ENCODE measurements at places on chromosomes 13 and 19. TPM values are rescaled to one million over a fixed set of nuclear protein-coding genes. Genes with fewer than 3 reads are reported as not detected.
A peak's percentile ranks its signal among the peaks of the same experiment; 100 is the strongest.

CYP2F1 gene
- total RNA-seq: not detected

- no peak overlapping the region for H3K4me3 ChIP-seq
- no peaks in the 10 kb centered on the region for H3K4me1 ChIP-seq
- H3K27ac ChIP-seq: no peak overlapping the region
- DNase-seq: no peak
- H3K27me3 ChIP-seq: no peaks in the 10 kb centered on the region
- H3K36me3 ChIP-seq: no peaks in the 10 kb centered on the region
Measured at GRCh38 chr13:107574517-107575210, 640.7 kb downstream of the LIG4 start.

- H3K27ac ChIP-seq: no peak overlapping the region
- no peak overlapping the region for H3K4me3 ChIP-seq
- DNase-seq: no peak
- H3K36me3 ChIP-seq: no peaks in the 10 kb centered on the region
Measured at GRCh38 chr19:38047049-38047438, 140.0 kb downstream of the SIPA1L3 start.

FFAR1 gene
- total RNA-seq: not detected

NUDT19 gene
- 6.6 TPM for total RNA-seq

USHBP1 gene
- total RNA-seq: 4.6 TPM

FBXO46 gene
- 12.7 TPM for total RNA-seq

LRRC8E gene
- 0.60 TPM for total RNA-seq

- H3K4me3 ChIP-seq: no peak overlapping the region
- H3K27ac ChIP-seq: no peak overlapping the region
- no peak for DNase-seq
Measured at GRCh38 chr13:81577601-81578195, 1236.8 kb upstream of the SPRY2 start.

DNA sequence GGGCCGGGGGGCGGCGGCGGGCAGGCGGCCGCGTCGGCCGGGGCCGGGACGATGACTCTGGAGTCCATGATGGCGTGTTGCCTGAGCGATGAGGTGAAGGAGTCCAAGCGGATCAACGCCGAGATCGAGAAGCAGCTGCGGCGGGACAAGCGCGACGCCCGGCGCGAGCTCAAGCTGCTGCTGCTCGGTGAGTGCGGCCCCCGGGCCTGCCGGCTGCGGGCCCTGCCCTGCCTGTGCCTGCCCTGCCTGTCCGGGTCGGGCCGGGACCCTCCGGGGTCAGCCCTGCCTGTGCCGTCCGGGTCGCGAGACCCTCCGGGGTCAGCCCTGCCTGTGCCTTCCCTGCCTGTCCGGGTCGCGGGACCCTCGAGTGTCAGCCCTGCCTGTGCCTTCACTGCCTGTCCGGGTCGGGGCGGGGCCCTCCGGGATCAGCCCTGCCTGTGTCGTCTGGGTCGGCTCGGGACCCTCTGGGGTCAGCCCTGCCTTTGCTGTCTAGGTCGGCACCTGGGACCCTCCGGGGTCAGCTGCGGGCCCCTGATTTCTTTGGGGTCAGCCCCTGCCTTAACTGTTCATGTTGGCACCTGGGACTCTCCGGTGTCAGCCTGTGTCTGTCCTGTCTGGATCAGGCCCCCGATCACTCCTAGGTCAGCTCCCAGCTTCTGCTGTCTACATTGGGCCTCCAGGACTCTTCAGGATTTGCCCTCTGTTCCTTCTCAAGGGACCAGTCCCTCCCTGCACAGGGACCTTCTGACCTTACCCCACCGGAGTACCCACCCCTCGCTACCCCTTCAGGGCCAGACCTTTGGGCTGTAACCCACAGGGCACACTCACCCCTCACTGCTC, 659 bp downstream of the GNA11 start:
- no peaks in the 10 kb centered on the region for H3K36me3 ChIP-seq
- peak; percentile 80 for DNase-seq
- H3K27ac ChIP-seq: no peak overlapping the region
- peak overlapping the region; percentile 95 for H3K4me3 ChIP-seq

DNA sequence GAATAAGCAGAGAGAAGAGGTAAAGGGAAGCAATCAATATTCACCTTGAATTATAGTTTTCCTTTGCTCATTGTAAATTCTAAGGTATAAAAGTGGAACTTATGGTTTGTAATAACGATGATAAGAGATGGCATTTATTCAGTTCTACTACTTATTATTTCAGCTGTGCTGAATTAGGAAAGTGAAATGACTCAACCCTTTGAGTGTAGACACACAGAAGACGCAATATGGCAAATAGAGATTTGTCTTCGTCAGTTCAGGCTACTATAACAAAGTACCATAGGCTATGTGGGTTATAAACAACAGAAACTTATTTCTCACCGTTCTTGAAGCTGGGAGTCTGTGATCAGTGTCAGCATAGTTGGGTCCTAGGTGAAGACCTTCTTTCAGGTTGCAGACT, 713.0 kb upstream of the PCDH9 start:
- DNase-seq: no peak
- no peak overlapping the region for H3K4me3 ChIP-seq
- H3K4me1 ChIP-seq: no peaks in the 10 kb centered on the region
- H3K27me3 ChIP-seq: no peaks in the 10 kb centered on the region
- no peak overlapping the region for H3K27ac ChIP-seq

DNA sequence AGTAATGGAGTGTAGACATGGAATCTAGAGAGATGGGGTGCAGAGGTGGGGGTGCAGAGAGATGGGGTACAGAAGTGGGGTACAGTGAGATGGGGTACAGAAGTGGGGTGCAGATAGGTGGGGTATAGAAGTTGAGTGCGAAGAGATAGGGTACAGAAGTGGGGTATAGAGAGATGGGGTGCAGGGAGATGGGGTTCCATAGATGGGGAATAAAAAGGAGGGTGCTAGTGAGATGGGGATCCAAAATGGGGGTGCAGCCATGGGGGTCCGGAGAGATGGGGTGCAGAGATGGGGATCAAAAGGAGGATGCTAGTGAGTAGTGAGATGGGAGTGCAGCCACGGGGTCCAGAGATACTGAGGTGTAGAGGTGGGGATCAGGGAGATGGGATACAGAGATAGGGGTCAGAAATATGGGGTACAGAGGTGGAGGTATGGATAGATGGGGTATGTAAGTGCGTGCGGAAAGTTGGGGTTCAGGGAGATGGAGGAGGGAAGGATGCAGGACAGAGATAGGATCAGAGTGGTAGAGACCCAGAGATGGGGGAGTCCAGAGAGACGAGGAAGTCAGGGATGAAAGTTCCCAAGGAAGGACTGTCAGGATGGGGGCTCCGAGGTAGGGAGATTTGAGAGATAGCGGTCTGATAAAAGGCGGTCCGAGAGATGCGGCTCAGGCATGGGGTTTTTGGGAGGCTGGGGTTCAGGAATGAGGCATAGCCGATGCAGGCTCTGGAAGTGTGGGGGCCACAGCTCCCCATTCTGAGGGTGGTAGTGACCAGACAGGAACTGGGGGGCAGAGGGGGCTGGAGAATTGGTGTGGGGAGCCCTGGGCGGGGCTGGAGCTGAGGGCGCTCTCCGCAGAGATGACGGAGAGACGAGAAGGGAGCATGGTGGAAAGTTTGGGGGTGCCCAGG, 3.4 kb downstream of the PALM3 start:
- no peak overlapping the region for H3K4me3 ChIP-seq
- H3K4me1 ChIP-seq: no peaks in the 10 kb centered on the region
- no peak for DNase-seq

TGFB1 gene
- 97.5 TPM for total RNA-seq

DNA sequence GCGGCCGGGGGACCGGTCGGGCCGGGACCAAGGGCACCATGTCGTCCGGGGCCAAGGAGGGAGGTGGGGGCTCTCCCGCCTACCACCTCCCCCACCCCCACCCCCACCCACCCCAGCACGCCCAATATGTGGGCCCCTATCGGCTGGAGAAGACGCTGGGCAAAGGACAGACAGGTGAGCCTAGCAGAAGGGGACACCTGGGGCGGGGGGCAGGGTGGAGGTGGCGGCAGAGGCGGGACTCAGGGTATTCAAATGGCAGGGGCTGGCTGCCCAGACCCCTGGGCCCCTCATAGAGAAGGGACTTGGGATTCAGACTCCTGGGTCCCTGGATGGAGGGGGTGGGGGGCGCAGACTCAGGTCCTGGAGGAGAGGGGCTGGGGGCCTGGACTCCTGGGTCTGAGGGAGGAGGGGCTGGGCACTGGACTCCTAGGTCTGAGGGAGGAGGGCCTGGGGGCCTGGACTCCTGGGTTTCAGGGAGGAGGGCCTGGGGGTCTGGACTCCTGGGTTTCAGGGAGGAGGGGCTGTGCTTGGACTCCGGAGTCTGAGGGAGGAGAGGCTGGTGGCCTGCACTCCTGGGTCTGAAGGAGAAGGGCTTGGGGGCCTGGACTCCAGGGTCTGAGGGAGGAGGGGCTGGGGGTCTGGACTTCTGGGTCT, 735 bp downstream of the BRSK1 start:
- no peaks in the 10 kb centered on the region for H3K27me3 ChIP-seq
- H3K4me1 ChIP-seq: no peaks in the 10 kb centered on the region
- DNase-seq: no peak
- H3K36me3 ChIP-seq: no peaks in the 10 kb centered on the region
- H3K4me3 ChIP-seq: peak overlapping the region; percentile 88
- H3K27ac ChIP-seq: peak overlapping the region; percentile 50

DNA sequence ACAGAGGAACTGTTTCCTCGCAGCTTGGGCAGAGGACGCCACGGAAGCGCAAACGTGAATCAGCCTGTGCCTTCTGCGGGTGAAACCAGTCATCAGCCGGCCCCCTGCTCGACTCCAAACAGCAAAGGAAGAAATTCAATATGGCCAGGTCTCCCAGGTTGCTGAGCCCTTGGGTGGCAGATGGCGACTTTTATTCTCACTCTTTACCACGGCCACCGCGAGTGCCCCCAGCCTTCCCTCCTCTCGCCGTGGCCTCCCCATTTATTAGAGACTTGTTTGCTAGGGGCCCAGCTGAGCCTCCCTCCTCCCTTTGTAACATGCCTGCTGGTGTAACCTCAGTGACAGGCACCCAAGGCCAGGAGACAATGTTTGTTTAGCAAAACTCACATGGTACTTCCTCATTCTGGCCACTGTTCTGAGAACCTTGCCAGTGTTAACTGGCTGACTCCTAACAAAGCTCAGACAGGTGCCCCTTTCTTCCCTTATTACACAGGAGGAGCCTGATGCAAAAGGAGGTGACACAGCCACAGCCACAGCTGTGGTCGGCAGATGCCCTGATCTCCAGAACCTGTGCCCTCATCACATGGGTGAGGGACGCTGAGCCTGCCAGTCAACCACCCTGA, 5.8 kb downstream of the RAB20 start:
- no peaks in the 10 kb centered on the region for H3K36me3 ChIP-seq
- H3K4me1 ChIP-seq: no peaks in the 10 kb centered on the region
- DNase-seq: no peak
- H3K27me3 ChIP-seq: no peaks in the 10 kb centered on the region

TNNT1 gene
- total RNA-seq: 1.3 TPM

GRCh38 chr13:22271903-22272302, 601.0 kb downstream of the FGF9 start:
- no peaks in the 10 kb centered on the region for H3K27me3 ChIP-seq
- H3K4me1 ChIP-seq: no peaks in the 10 kb centered on the region
- DNase-seq: no peak
- H3K4me3 ChIP-seq: no peak overlapping the region
- no peaks in the 10 kb centered on the region for H3K36me3 ChIP-seq
